Lung (tissue), 17 donors: ENCODE measurements at places on chromosomes 1 and 21.

DNA sequence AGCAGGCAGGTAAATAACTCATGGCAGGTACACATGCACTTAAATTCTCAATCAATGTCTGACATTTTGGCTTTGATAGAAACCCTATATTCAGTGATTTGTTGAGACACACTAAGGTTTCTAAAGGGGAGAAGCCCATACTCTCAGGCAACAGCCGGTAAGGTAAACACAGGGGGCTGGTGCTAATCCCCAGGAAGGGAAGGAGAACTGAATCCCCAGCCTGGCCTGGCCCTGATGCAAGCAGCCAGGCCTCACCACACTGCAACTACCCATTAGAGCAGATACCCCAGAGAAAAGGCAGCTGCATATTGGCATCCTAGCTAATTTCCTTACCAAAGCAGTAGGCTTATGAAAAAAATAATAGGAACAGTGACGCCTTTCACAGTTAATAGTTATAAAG is 116.5 kb upstream of the LRRC7 start:
- DNase-seq = no peak

DNA sequence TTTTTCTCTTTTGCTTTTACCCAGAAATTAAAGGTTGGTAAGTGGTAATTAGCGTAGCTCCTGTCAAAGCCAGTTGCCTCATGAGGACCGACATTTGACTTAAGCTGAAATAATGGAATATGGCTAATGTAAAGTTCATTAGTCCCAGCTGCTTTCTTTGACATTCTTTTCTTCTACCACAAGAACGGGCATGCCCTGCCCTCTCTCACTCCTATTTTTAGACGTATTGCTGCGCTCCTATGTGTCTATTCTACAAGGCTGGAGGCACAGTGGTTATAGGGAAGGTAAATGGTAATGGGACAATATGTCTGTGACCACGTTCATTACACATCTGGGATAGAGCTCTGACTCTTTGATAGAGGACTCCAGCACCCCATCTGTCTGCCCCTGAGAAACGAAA is 6.8 kb downstream of the CORT start:
- DNase-seq = no peak

GRCh38 chr21:29295066-29295650 is 3.6 kb upstream of the BACH1 start:
- no peak for DNase-seq

GRCh38 chr1:2553871-2554620 is 2.1 kb upstream of the TNFRSF14 start:
- no peak for DNase-seq

DNA sequence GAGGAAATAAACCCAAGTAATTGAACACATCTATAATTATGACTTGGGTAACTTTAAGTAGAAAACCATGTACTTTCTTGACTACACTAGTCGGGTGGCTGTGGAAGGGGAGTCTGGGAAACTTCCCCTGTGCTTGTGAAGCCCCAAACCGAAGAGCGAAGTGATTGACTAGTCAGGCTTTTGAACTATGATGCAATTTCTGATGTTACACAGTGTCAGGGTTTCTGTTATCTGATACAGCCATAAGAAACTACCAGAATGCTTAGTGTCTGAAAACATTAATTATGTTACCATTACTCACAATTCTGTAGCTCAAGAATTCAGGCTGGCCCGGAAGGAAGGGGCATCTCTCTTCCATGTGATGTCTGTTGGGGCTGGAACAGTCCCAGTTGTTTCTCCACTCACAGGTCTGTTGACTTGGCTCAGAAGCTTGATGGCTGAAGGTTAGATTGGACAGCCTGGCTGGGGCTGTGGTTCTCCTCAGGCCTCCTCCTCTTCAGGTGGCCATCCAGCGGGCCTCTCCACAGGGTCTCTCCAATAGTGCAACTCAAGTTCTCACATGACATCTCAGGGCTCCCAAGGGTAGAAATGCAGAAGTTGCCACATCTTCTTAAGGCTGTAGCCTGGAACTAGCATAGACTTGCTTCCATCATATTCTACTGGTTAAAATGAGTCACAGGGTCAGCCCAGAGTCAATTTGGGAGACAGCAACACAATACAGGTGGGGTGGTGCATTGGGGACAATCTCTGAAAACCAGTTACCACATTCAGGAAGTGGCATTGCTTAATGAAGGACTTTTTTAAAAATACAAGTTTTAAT is 8.3 kb upstream of the C8B start:
- no peak for DNase-seq

GRCh38 chr1:167752219-167752985 is 30.6 kb downstream of the MPZL1 start:
- DNase-seq = no peak

- no peak for DNase-seq
Observed at GRCh38 chr1:232172563-232172962, 457.4 kb downstream of the SIPA1L2 start.

- DNase-seq = no peak
Observed at GRCh38 chr21:42747276-42747701, 93.9 kb downstream of the PDE9A start.

DNA sequence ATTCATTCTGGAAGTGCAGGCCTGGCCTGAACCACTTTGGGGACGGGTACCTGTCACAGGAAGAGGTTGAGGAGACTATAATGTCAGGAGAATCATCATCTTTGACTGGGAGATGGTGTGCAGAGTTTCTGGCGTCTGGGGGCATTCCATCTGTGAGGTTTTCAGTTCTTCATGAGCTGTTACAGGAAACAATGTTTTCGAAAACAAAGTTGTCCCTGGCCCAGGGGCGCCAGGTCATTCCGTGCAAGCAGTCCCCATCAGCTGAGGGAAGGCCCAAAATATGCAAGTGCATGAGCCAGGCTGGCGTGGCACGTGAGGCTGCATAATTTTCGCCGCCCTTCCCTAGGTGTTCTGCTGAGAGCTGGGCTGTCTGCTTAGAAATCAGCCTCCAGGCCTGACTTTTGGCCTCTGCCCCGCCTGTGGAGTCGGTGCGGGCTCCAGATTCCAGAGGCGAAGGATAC is 68.4 kb upstream of the ATP5PO start:
- DNase-seq = no peak

DNA sequence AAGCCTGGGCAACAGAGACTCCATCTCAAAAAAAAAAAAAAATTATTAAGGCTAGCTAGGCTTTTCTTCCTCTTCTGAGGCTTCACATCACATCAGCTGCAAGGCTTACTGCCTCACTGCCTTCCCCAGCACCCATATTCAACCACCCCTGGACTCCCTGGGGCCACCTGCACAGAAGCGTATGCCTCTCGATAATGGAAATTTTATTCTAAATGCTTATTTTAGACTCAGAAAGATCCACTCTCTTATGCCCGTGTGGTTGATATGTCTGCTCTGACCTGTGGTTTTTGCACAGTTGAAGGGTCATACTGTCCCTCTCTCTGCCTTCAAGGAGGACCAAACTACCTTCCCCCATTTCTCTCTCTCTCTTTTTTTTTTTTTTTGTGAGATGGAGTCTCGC is 1.5 kb upstream of the FCRLA start:
- no peak for DNase-seq

- DNase-seq = no peak
Observed at GRCh38 chr1:38735651-38736161, 123.9 kb downstream of the RRAGC start.

- DNase-seq = no peak
Observed at GRCh38 chr1:46284597-46285564, 18.5 kb downstream of the LRRC41 start.

DNA sequence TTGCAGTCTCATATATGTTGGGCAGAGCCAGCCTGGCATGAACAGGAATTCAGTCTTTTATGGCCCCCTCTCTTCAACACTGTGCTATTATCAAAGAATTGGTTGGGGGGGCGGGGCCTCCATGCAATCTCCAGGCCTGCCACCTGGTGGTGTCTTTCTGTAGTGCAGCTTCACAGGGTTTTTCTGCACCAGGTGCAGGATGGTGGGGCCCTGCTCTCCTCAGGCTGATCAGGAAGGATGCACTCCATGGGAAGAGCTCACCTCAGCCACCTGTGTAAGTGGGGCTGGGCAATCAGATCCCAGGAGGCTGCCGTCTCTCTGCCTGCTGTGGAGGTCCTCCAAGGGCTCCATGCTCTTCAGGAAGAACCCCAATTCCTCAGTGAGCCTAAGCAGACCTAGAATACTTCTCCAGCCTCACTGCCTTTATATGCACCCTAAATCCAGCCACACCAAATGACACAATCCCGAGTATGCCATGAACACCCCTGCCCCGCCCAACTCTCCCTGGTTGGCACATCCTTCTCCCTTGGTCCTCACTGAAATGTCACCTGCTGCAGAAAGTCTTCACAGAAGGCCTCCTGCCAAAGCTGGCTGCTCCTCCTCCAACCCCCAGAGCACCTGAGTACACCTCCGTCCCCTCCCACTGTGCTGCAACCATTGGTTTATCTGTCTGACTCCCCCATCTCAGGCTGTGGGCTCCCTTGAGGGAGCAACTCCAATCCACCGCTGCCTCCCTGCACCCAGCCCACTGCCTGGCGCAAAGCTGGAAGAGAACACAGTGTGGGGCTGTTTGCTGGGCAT is 16.5 kb downstream of the STK40 start:
- DNase-seq = peak; percentile 79

DNA sequence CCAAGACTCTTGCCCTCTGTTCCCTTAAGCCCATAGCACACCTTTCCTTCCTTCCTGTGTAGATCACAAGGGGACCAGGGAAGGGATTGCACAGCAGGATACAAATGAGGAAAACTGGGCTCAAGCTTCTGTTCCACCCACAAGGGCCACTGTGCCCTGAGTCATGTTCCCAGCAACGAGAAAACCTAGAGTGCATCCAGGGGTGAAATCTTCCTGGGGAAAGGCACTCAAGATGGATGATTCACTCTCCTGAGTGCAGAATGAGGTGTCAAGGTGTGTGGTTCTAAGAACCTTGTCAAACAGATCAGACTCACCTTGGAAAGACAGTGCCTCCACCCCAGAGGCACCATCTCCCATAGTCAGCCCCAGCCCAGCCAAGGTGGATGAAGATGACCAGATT is 40.7 kb upstream of the EYA3 start:
- DNase-seq = no peak

DNA sequence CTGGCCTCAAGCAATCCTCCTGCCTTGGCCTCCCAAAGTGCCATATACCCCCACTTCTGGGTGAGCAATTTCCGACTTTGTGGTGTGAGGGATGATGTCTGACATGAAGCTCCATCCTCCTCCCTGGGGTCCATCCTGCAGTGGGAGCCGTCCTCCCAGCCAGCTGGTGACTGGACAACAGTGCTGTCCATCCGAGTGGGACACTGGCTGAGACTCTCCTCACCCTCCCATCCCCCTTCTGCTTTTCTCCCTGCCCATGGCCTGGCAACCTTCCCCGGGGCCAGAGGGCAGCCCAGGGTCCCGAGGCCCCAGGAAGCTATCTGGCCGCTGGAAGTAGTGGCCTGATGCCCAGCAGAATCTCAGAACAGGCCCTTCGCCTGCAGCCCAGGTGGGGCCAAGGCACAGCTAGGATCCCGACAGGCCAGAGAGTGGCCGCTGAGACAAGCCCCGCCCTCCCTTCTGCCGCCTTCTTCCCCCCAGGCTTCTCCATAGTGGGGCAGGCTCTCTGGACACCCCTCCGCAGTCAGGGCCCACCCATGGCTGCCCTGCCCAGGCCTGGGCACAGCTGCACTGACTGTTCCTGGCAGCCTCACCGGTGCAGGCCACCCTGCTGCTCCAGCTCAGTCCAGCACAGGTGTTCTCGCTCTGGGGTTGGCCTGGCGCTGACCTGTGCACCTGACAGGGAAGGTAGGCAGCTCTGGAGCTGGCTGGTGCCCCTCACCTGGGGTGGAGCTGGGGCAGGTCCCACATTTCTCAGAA is 8.4 kb upstream of the FAAP20 start:
- no peak for DNase-seq

DNA sequence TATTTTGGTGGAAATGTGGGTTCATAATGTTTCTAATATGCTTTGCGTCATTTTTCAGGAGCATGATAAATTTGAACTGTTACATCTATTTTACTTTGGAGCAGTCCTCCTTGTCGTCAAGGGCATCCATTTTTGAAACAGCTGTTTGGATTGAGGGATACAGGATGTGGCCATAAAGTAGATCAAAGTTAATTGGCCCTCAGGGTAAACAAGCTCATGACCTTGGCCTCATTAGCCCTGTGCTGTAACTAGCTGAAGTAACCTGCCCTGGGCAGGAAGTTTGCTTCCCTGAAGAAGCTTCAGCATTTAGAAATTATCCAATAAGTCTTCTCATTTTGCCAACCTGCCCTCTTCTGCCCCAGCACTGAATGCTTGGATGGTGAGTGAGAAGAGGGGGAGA is 24.8 kb upstream of the RGL1 start:
- DNase-seq = no peak

DNA sequence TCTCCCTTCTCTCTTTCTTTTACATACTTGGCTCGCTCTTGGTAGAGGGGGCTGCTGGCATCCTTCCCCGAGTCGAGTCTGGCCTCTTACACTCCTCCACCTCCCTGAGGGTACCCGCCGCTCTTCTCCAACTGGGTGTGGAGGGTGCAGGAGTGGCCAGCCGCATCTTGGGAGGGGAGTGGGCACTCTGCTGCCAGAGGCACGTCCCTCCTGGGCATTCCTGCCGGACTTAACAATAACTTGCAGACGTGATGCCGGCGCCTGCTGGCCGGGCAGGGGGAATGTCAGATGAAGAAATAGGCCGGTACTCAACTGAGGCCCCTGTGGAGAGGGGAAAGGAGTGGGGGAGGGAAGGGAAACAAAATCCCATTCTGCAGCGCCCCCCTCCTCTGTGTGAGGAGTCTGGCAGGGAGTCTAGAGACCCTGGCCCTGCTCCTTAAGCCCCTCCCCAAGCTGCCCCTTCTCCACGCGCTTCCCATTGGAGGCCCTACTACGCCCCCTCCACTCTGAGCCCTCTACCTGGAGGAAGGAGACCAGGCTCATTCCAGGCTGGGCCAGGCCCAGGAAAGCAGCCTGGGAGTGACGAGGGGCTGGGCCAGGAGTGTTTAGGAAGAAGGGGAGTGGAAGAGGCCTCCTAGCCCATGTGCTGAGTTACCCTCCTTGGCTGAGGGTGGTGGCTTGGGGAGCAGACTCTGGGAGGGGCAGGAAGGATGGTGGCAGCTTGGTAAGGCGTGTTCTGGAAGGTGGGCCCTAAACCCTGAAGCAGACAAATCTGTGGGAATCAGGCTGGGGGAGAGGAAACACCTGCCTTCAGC is 1.8 kb downstream of the ATP2B4 start:
- DNase-seq = peak; percentile 80

DNA sequence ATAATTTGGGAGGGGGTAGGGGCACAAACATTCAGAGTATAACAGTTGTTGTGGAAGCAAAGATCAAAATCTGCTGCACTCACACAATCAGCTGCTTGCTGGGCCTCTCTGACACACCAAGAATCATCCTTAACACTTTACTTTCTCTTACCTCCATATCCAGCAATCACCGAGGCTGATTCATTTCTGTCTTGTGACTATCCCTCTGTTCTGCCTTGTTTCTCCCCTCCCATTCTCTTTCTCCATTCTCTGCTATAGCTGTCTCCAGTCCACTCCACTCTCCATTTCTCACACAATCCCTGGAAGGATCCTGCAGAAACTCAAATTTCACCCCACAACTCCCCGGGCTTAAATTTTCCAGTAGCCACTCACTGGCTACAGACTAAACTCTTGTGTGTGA is 91.8 kb upstream of the NGF start:
- DNase-seq = no peak

- DNase-seq = no peak
Observed at GRCh38 chr1:41588334-41588875, 103.9 kb upstream of the EDN2 start.

GRCh38 chr1:219717536-219717935 is 104.6 kb upstream of the ZC3H11B start:
- DNase-seq = no peak
